ENCODE measurements at places on chromosomes 2 and 18. TPM values are rescaled to one million over a fixed set of nuclear protein-coding genes. Genes with fewer than 3 reads are reported as not detected.

DPYSL5 gene
- total RNA-seq: 5.6 TPM

HMSD gene
- not detected for total RNA-seq

SERPINB10 gene
- total RNA-seq: not detected

PLA2R1 gene
- 2.1 TPM for total RNA-seq

NETO1 gene
- not detected for total RNA-seq

PFN4 gene
- 2.5 TPM for total RNA-seq

WIPF1 gene
- total RNA-seq: 24.6 TPM

IL1R1 gene
- 55.7 TPM for total RNA-seq

CFAP221 gene
- 0.14 TPM for total RNA-seq

TTN gene
- total RNA-seq: 0.05 TPM

STPG4 gene
- not detected for total RNA-seq

SCN7A gene
- total RNA-seq: not detected

CYP27C1 gene
- total RNA-seq: 3.3 TPM

AGBL5 gene
- 31.8 TPM for total RNA-seq
